H1 (cell line): ENCODE measurements at places on chromosomes 13 and 19. TPM values are rescaled to one million over a fixed set of nuclear protein-coding genes. Genes with fewer than 3 reads are reported as not detected.

- H3K4me3 ChIP-seq = no peak overlapping the region
- H3K27me3 ChIP-seq = no peaks in the 10 kb centered on the region
- DNase-seq = no peak
- H3K4me1 ChIP-seq = no peaks in the 10 kb centered on the region
- H3K27ac ChIP-seq = no peak overlapping the region
- H3K36me3 ChIP-seq = no peaks in the 10 kb centered on the region
Observed at GRCh38 chr13:74111399-74111798, 22.8 kb downstream of the KLF12 start.

- H3K27me3 ChIP-seq = no peaks in the 10 kb centered on the region
- no peaks in the 10 kb centered on the region for H3K4me1 ChIP-seq
- no peaks in the 10 kb centered on the region for H3K36me3 ChIP-seq
- no peak for DNase-seq
- H3K4me3 ChIP-seq = no peak overlapping the region
- H3K27ac ChIP-seq = no peak overlapping the region
Observed at GRCh38 chr13:105787632-105788031, 747.8 kb downstream of the EFNB2 start.

The LILRB2 gene
- total RNA-seq = not detected in 2 replicates

- H3K27me3 ChIP-seq = no peaks in the 10 kb centered on the region
- H3K36me3 ChIP-seq = no peaks in the 10 kb centered on the region
- no peak overlapping the region for H3K27ac ChIP-seq
- DNase-seq = no peak
- H3K4me1 ChIP-seq = no peaks in the 10 kb centered on the region
- H3K4me3 ChIP-seq = no peak overlapping the region
Observed at GRCh38 chr13:34803756-34804155, 138.3 kb upstream of the NBEA start.

GRCh38 chr19:29831041-29831548 is 19.3 kb downstream of the CCNE1 start:
- DNase-seq = no peak
- no peaks in the 10 kb centered on the region for H3K4me1 ChIP-seq
- H3K4me3 ChIP-seq = no peak overlapping the region
- H3K36me3 ChIP-seq = no peaks in the 10 kb centered on the region
- H3K27me3 ChIP-seq = no peaks in the 10 kb centered on the region

DNA sequence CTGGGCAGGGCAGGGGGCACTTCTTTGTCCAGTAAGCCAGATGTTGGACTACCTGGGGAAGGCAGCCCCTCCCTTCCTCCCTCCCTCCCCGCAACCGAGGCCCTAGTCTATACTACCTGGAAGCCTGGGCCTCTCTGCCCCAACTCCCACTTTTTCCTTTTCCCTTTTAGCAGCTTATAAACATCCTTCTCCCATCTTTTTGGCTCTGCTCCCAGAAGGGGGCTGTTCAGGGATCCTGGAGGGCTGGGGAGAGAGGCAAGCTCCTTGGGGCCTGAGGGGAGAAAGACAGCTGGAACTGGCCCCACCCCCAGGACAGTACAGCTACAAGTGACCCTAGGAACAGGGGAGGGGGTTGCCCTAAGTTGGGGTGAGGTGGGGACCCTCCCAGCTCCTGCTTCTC is 44.9 kb downstream of the LYL1 start:
- H3K4me3 ChIP-seq = no peak overlapping the region
- DNase-seq = no peak
- peaks cover 100% of the 10 kb centered on the region for H3K27me3 ChIP-seq

DNA sequence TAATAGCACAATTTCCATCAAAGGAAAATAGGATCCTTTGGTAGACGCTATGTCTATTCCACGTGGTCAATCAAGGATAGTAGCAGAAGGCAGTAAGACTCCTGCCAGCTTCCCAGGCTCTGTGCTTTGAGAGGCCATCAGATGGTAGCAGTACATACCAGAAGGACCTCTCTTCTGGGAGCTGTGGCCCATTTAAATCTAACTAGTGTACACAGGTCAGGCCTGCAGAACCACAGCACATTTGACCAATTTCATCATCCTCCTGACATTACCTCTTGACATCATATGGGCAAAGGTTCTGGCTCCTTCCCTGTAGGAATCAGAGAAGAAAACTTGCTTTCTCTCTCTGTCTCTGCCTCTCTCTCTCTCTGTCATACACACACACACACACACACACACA is 229.6 kb upstream of the HTR2A start:
- H3K4me1 ChIP-seq = no peaks in the 10 kb centered on the region
- no peak for DNase-seq
- H3K36me3 ChIP-seq = no peaks in the 10 kb centered on the region
- no peaks in the 10 kb centered on the region for H3K27me3 ChIP-seq
- no peak overlapping the region for H3K27ac ChIP-seq

- no peaks in the 10 kb centered on the region for H3K36me3 ChIP-seq
- peaks cover 15% of the 10 kb centered on the region for H3K4me1 ChIP-seq
Observed at GRCh38 chr19:49148044-49148682, 7.0 kb downstream of the HRC start.

The ZNF224 gene
- 12.7 and 17.2 TPM in 2 replicates for total RNA-seq

DNA sequence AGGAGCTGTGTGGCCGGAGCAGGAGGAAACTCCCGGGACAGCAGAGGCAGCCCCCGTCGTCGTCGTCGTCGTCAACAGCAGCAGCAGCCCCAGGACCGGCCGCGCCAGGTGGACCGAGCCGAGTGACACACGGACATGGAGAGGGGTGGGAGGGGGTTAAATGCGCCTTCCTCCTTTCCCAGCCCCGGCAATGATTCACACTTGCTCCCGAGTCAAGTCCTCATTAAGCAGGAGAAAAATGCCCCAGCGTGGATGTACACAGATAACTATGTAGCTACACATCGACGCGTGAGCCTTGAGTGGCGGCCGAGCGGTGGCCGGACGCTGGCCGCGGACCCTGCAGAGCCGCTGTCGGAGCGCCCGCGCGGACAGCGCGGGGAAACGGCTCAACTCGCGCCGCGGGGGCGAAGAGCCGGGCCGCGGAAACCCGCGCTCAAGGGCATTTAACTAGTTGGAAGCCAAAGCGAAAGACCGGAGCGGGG is 645 bp downstream of the UBL3 start:
- no peaks in the 10 kb centered on the region for H3K36me3 ChIP-seq
- peak; percentile 56 for DNase-seq
- no peaks in the 10 kb centered on the region for H3K27me3 ChIP-seq
- peak overlapping the region; percentile 77; the same call in 1 of the 2 replicates for H3K27ac ChIP-seq

The ZNF587B gene
- 53.7 and 60.1 TPM in 2 replicates for total RNA-seq

The GGACT gene
- total RNA-seq = 0.77 and 1.5 TPM in 2 replicates

DNA sequence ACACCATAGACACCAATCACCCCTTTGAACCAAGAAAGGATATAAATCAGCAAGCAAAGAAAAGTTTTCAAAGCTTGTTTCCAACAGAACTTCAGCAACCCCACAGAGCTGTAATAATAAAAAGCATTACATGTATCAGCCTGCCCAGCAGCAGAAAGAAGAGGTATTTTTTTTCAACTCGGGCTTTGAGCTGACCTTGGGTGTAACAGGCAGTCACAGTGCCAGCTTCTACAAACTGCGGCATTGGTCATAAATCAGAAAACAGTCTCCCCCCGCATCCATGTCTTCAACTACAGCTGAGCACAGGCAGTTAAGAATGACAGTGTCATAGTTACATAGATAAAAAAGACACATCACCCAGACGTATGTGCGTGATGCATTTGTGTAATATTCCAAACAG is 671.0 kb upstream of the SLITRK1 start:
- DNase-seq = no peak
- no peak overlapping the region for H3K4me3 ChIP-seq
- H3K36me3 ChIP-seq = no peaks in the 10 kb centered on the region

The RASAL3 gene
- 0.19 TPM in 2 replicates for total RNA-seq
